ENCODE measurements at places on chromosomes 3 and 15. TPM values are rescaled to one million over a fixed set of nuclear protein-coding genes. Genes with fewer than 3 reads are reported as not detected.

DNA sequence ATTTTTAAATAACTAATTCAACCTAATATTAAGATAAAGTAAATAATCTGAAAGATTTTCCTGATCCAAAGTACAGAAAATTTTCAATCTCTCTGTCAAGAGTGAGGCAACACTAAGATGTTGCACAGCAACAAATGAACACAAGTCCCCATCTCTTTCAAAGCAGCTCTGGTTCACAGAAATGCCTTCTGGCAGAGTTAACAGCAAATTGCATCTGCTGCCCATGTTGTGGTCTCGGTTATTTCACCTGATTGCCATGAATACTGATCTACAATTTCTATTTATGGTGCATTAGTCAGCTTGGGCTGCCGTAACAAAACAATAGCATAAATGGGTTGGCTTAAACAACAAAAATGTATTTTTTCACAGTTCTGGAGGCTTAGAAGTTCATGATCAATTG, 167.3 kb downstream of the BCHE start:
- DNase-seq, result no peak
- no peak overlapping the region for H3K4me3 ChIP-seq
- peaks cover 4% of the 10 kb centered on the region for H3K36me3 ChIP-seq
- H3K27me3 ChIP-seq, result no peaks in the 10 kb centered on the region
- no peak overlapping the region for H3K27ac ChIP-seq
- H3K4me1 ChIP-seq, result peaks cover 5% of the 10 kb centered on the region

DNA sequence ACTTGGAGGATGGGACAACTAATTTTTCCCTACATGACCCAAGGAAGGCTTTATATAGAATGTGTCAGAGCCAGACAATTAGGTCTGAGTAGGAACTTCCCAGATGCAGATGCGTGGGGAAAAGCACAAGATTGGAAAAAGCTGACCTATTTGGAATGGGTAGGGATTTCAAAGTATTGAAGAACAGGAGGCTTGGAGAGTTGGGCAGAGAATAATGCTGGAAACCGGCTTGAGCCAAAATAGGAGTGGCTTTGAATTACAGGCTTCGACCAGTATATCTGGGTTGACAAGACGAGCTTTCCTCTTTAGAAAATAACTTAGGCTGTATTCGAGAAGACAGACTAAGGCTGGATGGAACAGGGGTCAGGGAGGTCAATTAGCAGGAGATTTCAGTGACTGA, 181.1 kb downstream of the GBE1 start:
- H3K27me3 ChIP-seq, result no peaks in the 10 kb centered on the region
- no peak overlapping the region for H3K27ac ChIP-seq
- no peak overlapping the region for H3K4me3 ChIP-seq
- no peaks in the 10 kb centered on the region for H3K36me3 ChIP-seq
- no peak for DNase-seq

DNA sequence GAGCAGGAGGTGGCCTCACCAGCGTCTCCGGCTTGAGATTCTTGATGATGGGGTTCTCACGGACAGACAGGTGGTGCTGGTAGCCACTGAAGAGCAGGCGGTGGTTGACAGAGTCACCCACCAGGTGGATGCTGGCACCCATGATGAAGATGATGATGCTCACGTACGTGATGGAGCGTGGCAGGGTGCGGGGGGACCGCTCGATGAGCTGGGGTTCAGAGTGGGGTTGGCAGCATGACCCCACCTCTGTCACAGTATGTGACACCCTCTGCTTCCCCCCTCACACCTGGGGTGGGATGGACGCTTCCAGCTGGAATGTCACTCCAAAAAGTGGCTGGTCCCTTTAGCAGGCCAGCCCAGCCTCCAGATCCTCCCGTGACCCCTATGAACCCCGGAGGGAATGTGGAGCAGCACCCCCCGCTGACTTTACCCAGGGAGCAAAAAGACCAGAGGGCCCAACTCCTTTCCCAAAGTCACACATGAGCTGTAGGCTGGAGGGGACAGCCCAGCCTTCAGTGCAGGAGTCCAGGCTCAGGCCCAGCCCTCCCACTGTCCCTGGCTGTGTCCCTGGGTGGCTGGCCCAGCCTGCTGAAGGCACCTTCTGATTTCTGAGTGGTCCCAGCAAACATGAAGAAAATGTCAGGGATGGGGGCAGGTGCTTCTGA, 6.7 kb upstream of the CALML4 start:
- DNase-seq, result no peak
- H3K27me3 ChIP-seq, result no peaks in the 10 kb centered on the region
- H3K36me3 ChIP-seq, result peaks cover 8% of the 10 kb centered on the region

DNA sequence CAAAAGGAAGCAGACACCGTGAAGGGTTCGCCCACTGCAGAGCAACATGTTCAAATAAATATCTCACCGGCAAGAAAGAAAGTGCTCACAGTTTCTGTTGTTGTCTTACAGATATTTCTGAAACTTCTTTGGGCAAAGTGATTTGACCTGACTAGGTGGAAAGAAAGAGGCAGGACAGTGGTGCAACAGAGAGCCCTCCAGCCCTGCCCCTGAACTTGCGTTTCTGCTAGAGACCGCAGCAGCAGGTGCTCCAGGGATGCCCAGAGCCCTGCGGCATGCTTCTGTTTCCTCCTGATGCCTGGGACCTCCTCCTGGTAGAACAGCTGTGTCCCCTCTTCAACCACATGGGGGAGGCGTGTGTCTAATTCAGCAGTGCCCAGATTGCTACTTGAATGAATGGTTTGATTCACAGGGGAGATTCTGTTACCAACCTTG, 123.4 kb downstream of the ATP10A start:
- DNase-seq, result peak; percentile 35
- no peak overlapping the region for H3K4me3 ChIP-seq
- H3K36me3 ChIP-seq, result no peaks in the 10 kb centered on the region
- peaks cover 10% of the 10 kb centered on the region for H3K4me1 ChIP-seq

GRCh38 chr3:135694142-135694541, 271.4 kb upstream of the PPP2R3A start:
- no peaks in the 10 kb centered on the region for H3K36me3 ChIP-seq
- no peak overlapping the region for H3K4me3 ChIP-seq
- H3K4me1 ChIP-seq, result no peaks in the 10 kb centered on the region
- no peaks in the 10 kb centered on the region for H3K27me3 ChIP-seq

DNA sequence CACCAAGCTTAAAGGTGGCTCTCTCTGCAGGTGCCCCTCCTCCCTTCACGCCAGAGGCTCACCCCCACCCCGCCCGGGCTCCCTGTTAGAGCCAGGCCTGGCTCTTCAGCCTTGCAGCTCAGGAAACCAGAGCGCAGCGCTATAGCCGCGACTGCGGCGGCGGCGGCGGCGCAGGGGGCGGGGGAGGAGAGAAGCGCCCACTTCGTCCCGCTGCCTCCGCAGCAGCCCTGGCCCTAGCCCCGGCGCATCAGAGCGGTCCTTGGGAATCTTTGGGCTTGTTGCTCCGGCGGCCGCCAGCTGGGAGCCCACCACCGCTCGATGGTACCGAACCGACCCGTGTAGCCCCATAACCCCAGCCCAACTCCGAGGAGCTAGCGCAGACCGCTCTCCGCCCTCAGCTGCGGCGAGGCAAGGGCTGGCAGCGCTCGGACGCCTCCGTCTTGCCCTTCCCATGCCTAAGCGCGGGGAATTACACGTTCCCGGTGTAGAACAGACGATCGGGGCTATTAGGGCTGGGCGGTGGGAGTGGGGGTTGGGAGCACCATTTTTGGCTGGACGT, 1.2 kb downstream of the RASGRF1 start:
- no peak overlapping the region for H3K27ac ChIP-seq
- peaks cover 98% of the 10 kb centered on the region for H3K27me3 ChIP-seq
- peaks cover 9% of the 10 kb centered on the region for H3K4me1 ChIP-seq
- peak; percentile 42 for DNase-seq
- H3K36me3 ChIP-seq, result no peaks in the 10 kb centered on the region

- H3K4me3 ChIP-seq, result no peak overlapping the region
- H3K27me3 ChIP-seq, result peaks cover 35% of the 10 kb centered on the region
- H3K4me1 ChIP-seq, result no peaks in the 10 kb centered on the region
- H3K36me3 ChIP-seq, result no peaks in the 10 kb centered on the region
- no peak for DNase-seq
- H3K27ac ChIP-seq, result no peak overlapping the region
These were observed 260.4 kb upstream of the SLCO3A1 start for GRCh38 chr15:91593067-91593466.

Gene PGBD4
- total RNA-seq, result 1.5 TPM

Gene PYGO1
- 29.6 TPM for total RNA-seq

Gene NOX5
- total RNA-seq, result 0.07 TPM

Gene PAK2
- total RNA-seq, result 52.0 TPM

Gene ZNF717
- total RNA-seq, result 18.2 TPM

Gene CCDC39
- total RNA-seq, result not detected

Gene ACSBG1
- 0.73 TPM for total RNA-seq

Data from mesothelial cell of epicardium (in vitro differentiated cells).